ENCODE measurements at places on chromosomes 2 and 18. TPM values are rescaled to one million over a fixed set of nuclear protein-coding genes. Genes with fewer than 3 reads are reported as not detected.

- DNase-seq = no peak
Observed at GRCh38 chr2:185676316-185676715, 62.3 kb upstream of the FSIP2 start.

- peak; percentile 66 for DNase-seq
Observed at GRCh38 chr2:37698931-37699481, 27.6 kb upstream of the CDC42EP3 start.

DNA sequence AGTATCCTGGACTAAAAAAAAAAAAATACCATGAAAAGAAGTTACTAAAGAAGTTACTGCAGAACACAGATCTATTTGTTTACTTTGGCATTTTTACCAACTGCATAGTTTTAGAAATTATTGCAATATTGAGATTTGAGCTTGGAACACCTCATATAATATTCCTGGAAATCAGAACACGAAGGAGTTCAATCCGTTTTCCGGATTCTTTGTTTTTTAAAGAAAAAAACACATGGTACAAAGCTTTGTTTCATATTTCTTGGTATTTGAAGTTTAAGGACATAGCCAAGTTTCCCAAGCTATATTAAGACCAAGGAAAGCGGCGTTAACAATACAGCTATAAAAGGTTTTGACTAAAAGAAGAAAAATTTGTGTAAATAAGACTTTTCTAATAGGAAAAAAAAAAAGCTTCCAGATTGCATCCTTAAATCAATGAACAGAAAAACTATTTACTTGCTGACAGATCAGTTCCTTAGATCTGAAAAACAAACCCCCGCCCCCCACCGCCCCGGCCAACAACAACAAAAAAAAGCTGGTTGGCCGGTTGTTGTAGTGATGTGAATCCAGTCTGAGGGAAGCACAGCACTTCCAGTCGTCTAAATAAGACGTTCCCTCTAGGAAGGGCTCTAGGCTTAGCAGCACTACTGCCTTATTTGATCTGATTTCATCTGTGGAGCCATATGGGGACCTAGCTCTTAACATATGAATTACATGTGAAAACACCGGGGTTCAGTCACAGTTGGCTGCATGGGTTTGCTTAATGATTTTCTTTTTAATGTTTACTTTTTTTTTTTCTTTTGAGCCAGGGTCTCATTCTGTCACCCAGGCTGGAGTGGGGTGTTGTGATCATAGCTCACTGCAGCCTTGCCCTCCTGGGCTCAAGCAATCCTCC, 2.5 kb upstream of the RHOB start:
- no peak for DNase-seq

GRCh38 chr2:230382108-230382507, 33.9 kb upstream of the SP100 start:
- no peak for DNase-seq

DNA sequence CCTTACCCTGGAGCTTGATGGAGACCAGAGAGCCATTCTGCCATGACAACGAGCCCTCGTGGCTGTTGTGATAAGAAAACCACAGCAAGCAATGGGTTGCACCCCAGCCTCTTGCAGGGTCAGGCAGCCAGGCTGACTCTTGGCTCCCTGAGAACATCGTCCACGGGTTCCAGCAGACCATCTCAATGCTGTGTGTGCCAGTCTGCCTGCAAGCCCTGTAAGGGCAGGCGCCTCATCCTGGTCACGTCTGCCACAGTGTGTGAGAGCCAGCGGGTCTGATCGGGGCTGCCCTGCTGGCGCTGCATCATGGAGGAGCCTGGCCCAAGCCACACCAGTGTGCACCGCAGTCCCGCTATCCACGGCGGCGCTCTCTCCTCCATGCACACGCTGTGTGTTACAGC, 71.0 kb upstream of the MGAT4A start:
- no peak for DNase-seq

- no peak for DNase-seq
Observed at GRCh38 chr18:77058290-77058835, 74.2 kb downstream of the MBP start.

- DNase-seq = no peak
Observed at GRCh38 chr2:105557021-105557920, 158.4 kb upstream of the FHL2 start.

DNA sequence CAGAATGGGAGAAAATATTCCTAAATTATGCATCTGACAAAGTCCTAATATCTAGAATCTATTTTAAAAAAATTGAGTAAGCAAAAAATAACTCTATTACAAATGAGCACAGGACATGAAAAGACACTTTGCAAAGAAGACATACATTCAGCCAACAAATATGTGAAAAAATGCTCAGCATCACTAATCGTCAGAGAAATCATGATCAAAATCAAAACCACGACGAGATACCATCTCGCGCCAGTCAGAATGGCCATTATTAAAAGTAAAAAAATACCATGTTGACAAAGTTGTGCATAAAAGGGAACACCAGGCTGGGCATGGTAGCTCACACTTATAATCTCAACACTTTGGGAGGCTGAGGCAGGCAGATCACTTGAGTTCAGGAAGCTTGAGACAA, 63.5 kb downstream of the EVA1A start:
- DNase-seq = peak; percentile 36

DNA sequence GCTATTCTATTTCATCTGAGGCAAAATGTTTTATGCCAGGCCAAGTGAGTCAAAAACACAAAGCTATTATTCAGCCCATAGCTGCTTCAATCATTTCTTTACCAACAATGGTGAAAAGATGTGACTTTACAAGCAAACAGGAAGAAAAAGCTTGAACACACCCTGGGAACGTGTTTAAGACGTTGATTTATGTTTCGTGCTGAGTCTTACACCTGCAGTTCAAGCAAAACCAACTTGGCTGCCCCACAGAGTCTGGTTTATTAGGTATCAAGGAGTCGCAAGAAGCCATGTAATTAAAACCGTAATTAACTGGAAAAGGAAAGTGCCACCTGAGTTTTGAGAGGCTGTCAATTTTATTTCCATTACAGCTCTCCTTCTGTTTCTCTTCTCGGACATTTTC, 295.5 kb downstream of the MEIS1 start:
- no peak for DNase-seq

DNA sequence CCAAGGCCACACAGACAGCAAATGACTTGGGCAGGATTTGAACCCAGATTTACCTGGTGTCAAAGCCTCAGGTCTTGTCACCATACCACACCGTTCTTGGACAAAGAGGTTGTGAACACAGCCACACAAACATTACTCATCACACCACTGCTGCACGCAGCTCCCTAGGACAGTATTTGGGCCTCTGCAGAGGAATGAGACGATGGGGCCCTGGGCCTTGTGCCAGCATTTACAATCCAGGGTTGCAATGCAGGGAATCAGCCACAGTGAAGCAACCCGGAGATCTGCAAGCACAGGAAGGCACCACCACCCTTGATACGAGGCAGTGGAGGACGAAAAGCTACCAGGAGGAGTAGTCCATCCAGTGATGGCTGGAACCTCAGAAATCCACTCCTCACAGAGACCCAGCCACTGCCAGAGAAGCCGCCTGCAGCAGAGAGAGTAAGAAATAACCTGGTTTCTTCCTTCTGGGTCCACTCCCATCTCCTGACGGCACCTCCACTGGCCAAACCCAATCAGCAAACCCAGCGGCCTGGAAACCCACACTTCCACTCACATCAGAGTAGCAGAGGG, 3.7 kb upstream of the MTCL1 start:
- DNase-seq = peak; percentile 79

DNA sequence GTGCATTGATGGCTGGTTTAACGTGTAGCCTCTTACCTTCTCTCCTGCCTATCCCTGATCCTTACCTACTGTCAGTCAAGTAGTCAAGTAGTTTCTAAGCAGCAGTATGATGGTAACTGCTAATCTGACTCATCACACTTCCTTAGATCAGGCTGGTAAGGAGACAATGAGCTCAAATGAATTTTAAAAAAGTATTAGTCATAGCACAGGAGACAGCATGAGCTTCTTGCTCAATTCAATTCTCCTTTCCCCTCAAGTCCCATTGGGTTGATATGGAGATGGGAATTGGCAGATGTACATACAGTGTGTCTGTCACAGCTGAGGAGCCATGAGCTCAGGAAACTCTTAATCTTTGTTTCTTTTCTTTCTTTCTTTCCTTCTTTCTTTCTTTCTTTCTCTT, 799.7 kb downstream of the LRP1B start:
- peak; percentile 54 for DNase-seq

DNA sequence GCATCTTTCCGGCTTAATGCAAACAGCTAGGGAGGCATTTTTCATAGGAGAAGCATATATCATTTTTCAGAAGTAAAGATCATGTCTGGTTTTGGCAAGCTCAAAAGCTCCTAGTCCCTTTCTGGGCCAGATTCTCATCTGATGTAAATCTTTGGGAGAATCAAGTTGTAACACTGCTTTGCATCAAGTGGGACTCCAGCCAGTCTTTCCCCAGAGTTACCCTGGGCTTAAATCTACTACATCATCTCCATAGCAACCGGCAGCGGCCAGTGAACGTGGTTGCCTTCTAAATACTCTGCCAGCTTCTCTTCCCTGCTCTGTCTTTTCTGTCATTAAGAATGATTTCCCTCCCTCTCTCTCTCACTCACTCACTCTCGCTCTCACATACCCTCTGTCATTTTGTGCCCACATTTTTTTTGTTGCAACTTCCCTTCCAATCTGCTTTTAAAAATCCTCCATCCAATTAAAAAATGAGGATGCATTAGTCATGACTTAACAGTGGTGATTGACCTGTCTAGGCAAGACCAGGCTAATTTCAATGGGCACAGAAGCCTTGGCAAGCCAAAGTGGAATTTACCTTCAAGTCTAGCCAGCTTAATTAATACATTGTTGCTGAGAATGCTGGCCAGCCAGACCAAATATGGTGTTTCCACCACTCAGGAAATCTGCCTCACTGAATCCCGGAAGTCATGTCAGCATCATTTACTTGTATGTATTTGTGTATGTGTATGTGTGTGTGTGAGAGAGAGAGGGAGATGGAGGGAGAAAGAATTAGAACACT, 93.0 kb downstream of the NRP2 start:
- no peak for DNase-seq

- no peak for DNase-seq
Observed at GRCh38 chr2:13515254-13515653, 798.5 kb downstream of the TRIB2 start.

GRCh38 chr2:36499128-36499820, 98.7 kb downstream of the FEZ2 start:
- DNase-seq = no peak

GRCh38 chr2:33108483-33109443, 162.0 kb downstream of the LTBP1 start:
- peak; percentile 67 for DNase-seq

DNA sequence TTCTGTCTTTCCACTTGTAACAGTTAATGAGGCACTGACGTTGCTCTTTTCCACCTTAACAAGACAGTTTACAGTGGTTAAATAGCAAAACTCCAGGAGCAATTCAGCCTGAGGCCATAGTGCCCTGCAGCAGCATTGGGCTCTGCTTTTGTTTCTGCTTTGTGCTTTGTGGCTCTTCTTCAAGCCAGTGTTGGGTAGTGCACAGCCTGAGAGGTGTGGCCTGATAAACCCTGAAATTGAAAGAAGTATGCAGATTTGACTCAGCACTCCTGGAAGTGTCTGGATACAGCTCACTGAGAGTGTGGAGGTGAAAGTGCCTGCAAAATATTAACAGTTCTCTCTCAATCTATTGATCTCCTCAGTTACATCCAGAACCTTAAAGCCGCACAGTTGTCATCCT, 63.0 kb downstream of the STK25 start:
- peak; percentile 2 for DNase-seq

GRCh38 chr2:174445248-174445647, 41.6 kb downstream of the GPR155 start:
- DNase-seq = no peak

DNA sequence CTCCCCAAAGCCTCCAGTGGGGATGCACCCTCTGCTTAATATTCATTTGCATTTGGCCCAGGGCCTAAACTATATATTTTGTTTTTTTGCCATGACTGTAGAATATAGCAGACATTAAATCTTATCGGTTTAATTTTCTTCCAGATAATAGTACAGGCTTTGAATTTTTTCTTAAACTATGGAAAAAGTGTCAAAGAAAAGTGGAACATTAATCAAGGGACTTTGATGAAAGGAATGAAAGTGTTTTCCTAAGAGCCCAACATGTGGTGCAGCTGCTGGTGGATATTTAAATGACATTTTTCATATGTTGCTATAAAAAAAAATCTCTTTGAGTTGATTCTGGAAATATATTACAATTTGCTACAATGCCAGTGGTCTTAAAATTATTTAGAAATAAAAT, 346.8 kb downstream of the CYP26B1 start:
- DNase-seq = no peak

DNA sequence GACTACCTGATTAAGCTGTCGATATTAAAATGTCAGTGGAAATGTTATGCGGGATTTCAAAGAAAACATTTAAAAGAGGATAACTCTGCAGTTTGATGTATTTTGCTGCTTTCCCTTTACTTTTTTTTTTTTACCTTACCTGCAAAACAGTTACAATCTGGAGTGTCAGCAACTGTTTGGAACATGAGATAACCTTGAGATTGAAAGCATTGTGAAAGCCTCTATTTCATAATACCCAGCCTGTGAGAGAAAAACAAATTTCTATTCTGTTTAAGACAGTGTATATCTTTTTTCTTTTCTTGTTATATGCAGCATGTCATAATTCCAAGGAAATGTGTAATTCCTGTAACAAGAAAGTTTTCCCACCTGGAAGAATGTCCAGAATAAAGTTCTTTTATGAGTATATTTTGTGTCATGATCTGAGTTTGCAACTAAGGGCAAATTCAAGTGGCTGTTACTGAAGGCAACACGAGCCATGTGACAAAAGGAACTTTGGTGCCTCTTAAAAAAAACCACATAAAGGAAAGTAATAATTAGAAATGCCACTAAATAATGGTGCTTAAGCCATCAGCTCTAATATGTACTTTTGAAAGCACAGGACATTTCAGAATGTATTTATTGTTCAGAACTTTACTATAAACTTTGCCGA, 297.0 kb upstream of the DSEL start:
- no peak for DNase-seq

DNA sequence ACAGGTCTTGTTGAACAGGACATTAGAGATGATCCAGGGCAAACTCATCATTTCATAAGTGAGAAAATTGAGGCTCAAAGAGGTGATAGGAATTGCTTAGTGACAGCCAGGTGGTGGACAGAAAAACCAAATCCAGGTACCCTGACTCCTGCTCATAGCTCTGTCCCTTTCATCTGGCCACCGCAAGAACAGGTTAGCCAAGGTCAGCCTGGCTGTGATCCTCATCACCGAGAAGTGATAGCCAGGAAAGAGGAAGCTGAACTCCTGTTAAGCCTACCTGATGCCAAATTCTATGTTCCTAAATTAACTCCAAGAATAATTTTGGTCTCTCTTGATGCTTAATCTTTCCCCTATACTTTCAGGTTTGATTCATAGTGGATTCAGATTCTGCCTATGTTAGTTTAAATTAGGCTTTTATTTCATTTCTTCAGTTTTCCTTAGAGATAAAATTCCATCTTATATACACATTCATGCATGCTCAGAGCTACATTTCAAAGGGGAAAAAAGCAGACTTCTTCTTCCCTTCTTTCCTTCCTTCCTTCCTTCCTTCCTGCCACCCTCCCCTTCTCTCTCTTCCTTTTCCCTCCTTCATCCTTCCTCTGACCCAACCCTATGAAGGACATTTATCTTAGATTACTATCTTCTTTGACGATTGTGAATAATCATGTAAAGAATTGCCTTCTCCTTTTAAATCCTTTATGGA, 17.3 kb upstream of the CRIM1 start:
- no peak for DNase-seq

- DNase-seq = no peak
Observed at GRCh38 chr2:119216994-119217393, 6.6 kb upstream of the STEAP3 start.

GRCh38 chr2:10062931-10063365, 17.3 kb downstream of the CYS1 start:
- DNase-seq = no peak

PRKAG3 gene
- not detected for total RNA-seq

SLC40A1 gene
- not detected for total RNA-seq

MLPH gene
- 27.4 TPM for total RNA-seq

VPS4B gene
- 64.9 TPM for total RNA-seq

Data from HFFc6 (cell line).